ENCODE measurements at places on chromosomes 5 and 9.

- no peak for DNase-seq
Measured at GRCh38 chr9:78544230-78544629, 247.3 kb downstream of the PSAT1 start.

GRCh38 chr5:133897431-133897830 lies 71.0 kb downstream of the C5orf15 start:
- no peak for DNase-seq

DNA sequence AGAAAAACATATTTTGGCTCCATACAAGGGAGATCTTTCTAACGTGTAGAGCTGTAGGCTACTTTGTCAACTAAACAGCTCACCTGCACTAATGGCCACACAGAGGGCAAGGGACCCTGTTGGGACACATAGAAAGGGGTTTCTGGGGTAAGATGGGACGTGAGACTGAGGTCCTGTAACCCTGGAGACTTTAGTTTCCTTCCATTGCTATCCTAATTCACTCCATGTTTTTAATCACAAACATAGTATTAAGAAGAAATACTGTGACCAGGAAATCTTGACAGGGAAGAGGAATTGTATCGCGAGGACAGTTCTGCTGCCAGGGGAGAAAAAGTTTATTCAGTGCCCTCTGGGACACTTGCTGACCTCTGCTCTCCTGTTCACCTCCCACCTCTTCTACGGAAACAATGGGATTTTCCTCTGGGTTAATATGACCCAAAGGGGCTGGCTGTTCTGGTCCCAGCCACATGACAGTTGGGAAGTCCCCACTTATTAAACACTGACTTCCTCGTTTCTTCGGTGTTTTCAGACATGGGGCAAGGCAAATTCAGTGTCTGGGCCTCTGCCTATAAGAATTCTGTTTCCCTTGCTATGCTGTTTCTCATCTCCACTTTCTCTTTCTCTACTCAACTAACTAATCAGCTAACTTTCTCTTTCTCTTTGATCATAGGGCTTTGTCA lies 106.9 kb upstream of the SEMA6A start:
- no peak for DNase-seq

GRCh38 chr5:146463446-146463845 lies 16.3 kb downstream of the TCERG1 start:
- DNase-seq: no peak

GRCh38 chr9:89277454-89277853 lies 33.5 kb upstream of the CKS2 start:
- DNase-seq: peak; percentile 86

- DNase-seq: peak; percentile 61
Measured at GRCh38 chr5:142032747-142033631, 20.2 kb upstream of the GNPDA1 start.

GRCh38 chr5:129807162-129807814 lies 59.4 kb downstream of the MINAR2 start:
- no peak for DNase-seq

DNA sequence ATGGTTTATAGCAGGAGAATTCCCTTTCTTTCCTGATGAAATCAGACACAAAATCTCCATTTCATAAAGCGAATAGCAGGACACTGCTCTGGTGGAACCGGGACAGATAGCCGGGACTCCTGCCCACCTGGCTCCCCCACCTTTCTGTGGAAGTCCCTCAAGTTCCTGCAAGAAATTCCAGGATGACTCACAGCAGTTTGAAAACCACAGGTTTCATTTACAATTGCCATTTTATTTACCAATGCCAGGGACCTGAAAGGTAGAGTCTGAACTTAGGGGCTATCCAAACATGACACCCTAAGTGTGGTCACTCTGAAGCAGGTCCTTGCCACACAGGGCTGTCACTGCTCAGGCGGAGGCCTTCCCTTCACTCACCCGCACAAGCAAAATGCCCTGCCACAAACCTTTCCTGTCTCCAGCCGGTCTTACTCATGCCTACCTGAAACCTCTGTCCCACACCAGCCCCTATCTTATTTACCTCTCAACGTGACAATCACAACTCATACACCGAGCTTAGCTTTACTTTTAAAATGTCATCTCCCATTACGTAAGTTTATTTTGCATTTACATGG lies 63.3 kb upstream of the TAF1L start:
- DNase-seq: no peak

DNA sequence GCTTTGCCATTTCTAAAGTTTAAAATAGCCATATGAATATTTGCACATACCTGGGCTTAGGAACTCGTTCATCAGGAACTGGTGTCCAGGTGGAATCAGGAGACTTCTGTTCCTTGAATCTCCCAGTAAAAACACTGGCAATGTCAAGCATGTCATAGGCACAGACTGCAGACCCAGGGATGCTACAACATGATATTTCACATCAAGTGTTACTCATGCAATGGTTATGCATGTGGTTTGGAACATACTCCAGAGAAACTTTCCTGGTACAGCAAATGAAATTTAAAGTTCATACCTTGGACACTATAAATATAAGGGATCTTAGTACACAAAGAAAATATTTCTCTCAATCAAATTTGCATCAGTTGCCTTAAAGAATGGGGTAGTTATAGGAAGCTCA lies 92.2 kb downstream of the SEMA6A start:
- no peak for DNase-seq

GRCh38 chr9:101254733-101255433 lies 129.9 kb downstream of the BAAT start:
- no peak for DNase-seq

- DNase-seq: peak; percentile 100
Measured at GRCh38 chr9:7298123-7298522, 501.5 kb downstream of the DMAC1 start.

- DNase-seq: peak; percentile 5
Measured at GRCh38 chr9:111076042-111076441, 37.8 kb upstream of the LPAR1 start.

- DNase-seq: no peak
Measured at GRCh38 chr5:31731710-31732301, 92.9 kb downstream of the PDZD2 start.

- DNase-seq: no peak
Measured at GRCh38 chr5:64190562-64191306, 25.1 kb downstream of the RNF180 start.

GRCh38 chr5:138336952-138337684 lies 948 bp upstream of the FAM53C start:
- DNase-seq: peak; percentile 96

DNA sequence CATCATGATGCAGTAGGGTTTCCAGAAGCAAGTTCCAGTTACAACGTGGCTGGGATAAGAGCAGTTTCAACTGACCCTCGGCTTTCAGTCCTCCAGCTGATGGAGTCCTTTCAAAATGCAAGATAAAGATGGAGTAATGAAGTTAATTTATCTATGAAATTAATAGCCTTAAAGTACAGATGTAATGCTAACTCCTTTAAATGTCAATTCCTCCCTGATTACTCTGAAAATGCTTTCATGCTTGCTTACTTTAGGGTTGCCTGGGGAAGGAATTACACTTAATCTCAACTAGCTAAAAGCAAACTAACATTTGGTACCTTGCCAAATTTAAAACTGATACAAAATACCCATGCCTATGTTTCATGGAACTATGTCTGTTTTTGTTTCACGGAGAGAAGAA lies 178.4 kb downstream of the KIAA0825 start:
- no peak for DNase-seq

DNA sequence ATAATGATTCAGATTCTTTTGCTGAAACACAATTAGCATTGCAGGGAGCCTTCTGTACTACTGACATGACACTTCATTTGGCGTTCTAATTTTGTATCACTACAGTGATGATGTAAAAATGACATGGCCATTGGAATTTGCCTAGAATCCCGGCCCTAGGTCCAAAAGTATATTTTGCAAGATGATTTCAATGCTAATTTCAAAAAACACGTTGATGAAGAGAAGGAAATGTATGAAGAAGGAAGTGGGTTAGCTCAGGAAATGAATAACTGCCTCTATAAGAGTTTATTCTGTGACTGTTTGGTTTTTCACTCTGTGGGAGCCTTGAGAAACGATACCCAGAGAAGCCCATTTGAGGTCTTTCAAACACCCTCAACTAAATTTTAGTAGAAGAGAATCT lies 59.3 kb downstream of the OSTF1 start:
- no peak for DNase-seq

GRCh38 chr9:80052830-80053229 lies 481.1 kb downstream of the TLE4 start:
- no peak for DNase-seq

GRCh38 chr5:81767938-81768337 lies 17.0 kb upstream of the SSBP2 start:
- no peak for DNase-seq
